ENCODE measurements at places on chromosomes 2 and 18.

- no peak for DNase-seq
Observed at GRCh38 chr2:33583194-33583938, 15.7 kb downstream of the FAM98A start.

- no peak for DNase-seq
Observed at GRCh38 chr18:52283927-52284326, 56.1 kb upstream of the DCC start.

DNA sequence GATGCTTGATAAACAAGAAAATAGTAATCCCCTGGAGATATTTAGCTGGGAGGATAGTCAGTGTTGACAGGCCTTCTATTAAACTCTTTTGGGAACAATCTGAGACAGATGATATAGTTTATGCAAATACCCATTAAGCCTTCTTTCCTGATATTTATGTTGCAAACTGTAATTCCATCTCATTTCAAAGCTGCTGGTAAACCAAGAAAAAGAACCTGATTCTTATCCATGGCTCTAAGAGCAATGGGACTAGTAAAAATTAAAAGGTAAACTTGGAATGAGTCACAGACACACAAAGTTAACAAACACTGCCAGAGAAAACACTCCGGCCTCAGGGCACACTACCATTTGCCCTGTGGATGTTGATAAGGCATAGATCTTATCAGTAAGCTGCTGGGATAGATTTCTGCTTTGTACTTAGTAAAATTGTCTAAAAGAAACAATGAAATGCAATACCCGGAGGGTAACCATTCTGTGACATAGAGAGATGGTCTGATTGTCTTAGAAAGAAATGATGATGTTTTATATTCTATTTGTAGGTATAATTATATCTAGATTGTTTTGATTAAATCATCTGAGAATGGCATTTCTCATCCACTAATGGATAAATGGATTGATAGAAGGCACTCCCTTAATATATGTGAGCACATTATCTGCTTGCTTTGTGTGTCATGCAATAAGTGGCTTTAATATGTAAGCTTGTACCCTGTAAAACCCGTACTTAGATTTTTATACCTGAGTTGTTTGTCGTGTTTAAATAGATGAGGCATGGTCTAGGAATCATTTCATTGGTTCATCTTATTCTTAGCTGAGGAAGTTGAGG lies 13.2 kb downstream of the GALR1 start:
- no peak for DNase-seq

GRCh38 chr18:11136241-11136640 lies 13.1 kb downstream of the PIEZO2 start:
- DNase-seq = no peak

- DNase-seq = no peak
Observed at GRCh38 chr2:213069531-213069930, 81.9 kb downstream of the IKZF2 start.

DNA sequence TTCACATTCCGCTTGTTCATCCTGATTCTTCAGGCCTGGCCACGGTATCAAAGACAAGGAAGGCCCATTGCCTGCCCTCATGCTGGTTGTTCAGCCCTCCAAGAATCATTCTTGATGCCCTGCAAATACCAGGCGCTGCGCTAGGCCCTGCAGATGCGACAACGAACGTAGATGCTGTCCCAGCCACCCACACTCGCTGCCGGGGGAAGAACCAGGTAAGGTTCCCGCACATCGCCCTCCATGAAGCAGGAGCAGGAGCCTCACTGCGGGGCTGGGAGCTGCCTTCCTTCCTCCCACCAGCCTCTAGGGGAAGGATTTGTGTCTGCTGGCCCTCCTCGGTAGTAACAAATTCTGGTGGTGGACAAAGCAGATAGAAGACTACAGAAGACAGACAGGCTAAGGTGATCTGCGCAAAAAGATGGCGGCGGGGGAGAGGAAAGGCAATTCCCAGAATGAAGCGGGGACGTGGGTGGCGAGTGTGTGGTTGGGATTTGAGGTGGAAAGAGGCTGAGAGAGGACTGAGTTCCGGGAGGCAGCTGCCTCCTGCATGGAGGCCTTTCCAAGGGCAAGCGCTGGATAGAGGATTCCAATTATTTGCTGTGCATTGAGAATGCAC lies 19.8 kb upstream of the GPR55 start:
- no peak for DNase-seq

- no peak for DNase-seq
Observed at GRCh38 chr18:57544936-57545660, 41.4 kb downstream of the FECH start.

Measured in renal cortex interstitium (tissue), 15 donors.